Stomach (tissue), 19 donors: ENCODE measurements at places on chromosomes 16 and 17. TPM values are rescaled to one million over a fixed set of nuclear protein-coding genes. Genes with fewer than 3 reads are reported as not detected.

DNA sequence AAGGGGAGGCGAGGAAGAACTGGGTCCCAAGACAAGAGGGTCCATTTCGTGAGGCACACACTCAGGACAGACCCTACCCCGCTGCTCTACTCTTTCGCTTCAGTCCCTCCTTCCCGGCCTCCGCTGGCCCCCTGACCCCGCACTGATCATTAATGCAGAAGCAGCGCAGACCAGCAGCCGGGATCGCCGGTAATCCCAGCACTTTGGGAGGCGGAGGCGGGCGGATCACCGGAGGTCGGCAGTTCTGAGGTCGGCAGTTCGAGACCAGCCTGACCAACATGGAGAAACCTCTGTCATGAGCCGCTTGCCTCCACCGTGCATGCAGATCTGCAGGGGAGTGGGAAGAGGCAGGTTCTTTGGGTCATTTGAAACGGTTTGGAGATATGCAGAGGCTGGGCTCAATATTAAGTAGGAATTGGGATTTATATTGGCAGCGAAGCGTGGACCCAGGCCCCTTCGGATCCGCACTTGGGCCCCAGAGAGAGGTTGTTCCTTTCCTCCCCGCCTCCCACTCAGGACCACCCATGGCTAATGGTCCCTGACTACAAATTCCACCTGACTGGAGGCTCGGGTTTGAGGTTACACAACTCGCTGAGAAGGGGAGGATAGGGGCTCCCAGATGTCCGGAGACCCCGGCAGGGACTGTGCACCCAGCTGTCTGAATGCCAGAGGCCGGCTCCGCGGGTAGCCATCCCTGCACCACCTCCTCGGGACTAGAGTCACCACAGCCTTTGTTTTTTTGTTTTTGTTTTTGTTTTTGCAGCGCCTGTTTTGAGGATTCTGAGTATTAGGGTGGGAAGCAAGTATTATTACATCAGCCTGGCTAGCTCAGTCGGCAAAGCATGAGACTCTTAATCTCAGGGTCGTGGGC lies 23.6 kb upstream of the OR1F1 start:
- no peak for DNase-seq
- H3K4me1 ChIP-seq, result peaks cover 17% of the 10 kb centered on the region
- no peak overlapping the region for H3K4me3 ChIP-seq

DNA sequence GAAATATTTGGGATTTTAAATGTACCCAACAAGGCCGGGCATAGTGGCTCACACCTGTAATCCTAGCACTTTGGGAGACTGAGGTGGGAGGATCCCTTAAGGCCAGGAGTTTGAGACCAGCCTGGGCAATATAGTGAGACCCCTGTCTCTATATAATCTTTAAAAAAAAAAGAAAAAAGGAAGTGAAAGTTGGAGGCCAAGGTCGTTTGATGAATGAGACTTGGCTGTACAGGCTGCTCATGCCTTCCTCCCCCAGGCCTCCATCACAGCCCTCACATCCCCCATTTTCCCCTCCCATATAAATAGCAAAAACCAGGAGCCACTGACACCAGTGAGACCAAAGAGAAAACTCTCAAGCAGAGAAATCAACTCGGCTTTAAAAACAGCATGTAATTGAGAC lies 3.3 kb upstream of the CA7 start:
- no peaks in the 10 kb centered on the region for H3K36me3 ChIP-seq
- peak; percentile 1 for DNase-seq
- no peak overlapping the region for H3K4me3 ChIP-seq
- H3K27ac ChIP-seq, result no peak overlapping the region
- peaks cover 5% of the 10 kb centered on the region for H3K27me3 ChIP-seq

The MSLN gene
- total RNA-seq, result 41.5 TPM

DNA sequence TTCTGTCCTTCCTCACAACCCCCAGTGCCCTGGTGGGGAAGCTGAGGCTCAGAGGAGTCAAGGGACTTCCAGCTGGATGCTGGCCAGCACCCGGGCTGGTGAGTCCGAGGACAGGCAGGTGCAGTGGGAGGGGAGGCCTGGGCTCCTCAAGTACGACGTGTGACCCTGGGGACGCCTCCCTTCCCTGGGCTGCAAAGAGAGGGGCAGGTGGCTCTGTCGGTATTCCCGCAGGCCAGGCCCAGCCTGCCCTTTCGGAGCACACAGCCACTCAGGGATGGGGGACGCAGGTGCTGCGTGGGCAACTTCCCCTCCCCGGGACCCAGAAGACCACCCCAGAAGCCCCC lies 33.1 kb upstream of the PVALEF start:
- peak overlapping the region; percentile 73 for H3K27ac ChIP-seq
- peaks cover 16% of the 10 kb centered on the region for H3K4me1 ChIP-seq
- no peak overlapping the region for H3K4me3 ChIP-seq
- DNase-seq, result no peak
- no peaks in the 10 kb centered on the region for H3K27me3 ChIP-seq

The EFNB3 gene
- total RNA-seq, result not detected

The CCL4 gene
- total RNA-seq, result 1.8 TPM

GRCh38 chr16:55329791-55330428 lies 5.9 kb downstream of the IRX6 start:
- no peak overlapping the region for H3K4me3 ChIP-seq
- no peak for DNase-seq
- peaks cover 20% of the 10 kb centered on the region for H3K4me1 ChIP-seq
- H3K27ac ChIP-seq, result no peak overlapping the region
- H3K36me3 ChIP-seq, result no peaks in the 10 kb centered on the region

DNA sequence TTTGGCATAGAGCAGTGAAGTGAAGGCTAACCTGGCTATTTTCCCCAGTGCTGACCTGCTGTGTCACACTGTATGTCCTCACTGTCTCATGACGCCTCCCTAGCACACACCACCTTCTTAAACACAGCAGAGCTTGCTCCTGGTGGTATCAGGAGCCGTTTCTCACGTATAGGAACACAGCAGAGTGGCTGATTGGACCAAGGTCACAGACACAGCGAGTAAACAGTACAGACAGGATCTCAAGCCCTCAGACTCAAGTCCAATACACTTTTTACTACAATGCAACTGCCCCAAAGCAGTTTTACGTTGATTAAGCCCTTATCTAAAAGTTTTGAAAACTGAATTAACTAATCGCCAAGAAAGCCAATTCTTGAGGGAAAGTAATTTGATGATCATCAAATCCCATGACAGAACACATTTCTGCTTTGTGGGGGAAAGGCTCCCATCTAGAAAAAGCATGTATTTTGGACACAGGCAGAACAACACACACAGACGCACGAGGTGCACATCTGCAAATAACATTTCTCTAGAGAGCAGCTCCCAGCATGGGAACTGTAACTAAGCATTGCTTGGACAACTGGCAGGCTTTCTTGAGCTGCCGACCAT lies 15.2 kb downstream of the ARHGAP17 start:
- H3K4me1 ChIP-seq, result peaks cover 72% of the 10 kb centered on the region
- H3K27ac ChIP-seq, result peak overlapping the region; percentile 26
- no peaks in the 10 kb centered on the region for H3K27me3 ChIP-seq
- H3K4me3 ChIP-seq, result no peak overlapping the region

DNA sequence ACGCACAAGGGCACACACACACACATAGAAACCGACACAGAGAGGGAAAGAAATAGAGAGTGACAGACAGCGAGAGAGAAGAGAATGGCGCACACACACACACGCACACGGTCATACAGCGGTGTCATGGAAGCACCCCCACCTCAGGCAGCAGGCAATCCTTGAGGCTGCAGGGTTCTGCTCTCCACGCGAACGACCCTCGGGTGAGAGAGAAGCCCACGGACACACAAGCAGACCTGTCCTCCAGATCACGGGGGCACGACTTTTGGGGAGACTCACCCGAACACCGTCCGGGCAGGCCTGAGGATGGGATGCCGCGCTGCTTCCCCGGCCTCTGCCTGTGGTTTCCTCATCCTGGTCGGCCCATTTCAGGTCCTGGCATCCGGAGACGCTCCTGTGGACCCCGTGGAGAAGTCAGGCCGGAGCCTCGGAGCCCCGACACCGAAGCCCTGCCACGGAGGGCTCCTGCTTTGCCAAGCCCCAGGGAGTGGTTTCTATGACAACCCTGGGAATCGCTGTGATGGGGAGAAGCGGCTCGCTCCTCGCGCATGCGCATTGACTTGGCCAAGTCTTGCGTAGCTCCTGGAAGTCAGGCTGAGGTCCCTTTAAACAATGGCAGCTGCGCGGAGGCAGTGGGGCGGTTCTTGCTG lies 118.2 kb upstream of the KCNJ18 start:
- H3K27me3 ChIP-seq, result no peaks in the 10 kb centered on the region
- H3K27ac ChIP-seq, result no peak overlapping the region

GRCh38 chr17:44804302-44805089 lies 25.6 kb downstream of the GJC1 start:
- H3K36me3 ChIP-seq, result no peaks in the 10 kb centered on the region
- peaks cover 52% of the 10 kb centered on the region for H3K4me1 ChIP-seq
- H3K27ac ChIP-seq, result no peak overlapping the region
- DNase-seq, result peak; percentile 76
- H3K27me3 ChIP-seq, result no peaks in the 10 kb centered on the region

The MT1G gene
- total RNA-seq, result not detected

DNA sequence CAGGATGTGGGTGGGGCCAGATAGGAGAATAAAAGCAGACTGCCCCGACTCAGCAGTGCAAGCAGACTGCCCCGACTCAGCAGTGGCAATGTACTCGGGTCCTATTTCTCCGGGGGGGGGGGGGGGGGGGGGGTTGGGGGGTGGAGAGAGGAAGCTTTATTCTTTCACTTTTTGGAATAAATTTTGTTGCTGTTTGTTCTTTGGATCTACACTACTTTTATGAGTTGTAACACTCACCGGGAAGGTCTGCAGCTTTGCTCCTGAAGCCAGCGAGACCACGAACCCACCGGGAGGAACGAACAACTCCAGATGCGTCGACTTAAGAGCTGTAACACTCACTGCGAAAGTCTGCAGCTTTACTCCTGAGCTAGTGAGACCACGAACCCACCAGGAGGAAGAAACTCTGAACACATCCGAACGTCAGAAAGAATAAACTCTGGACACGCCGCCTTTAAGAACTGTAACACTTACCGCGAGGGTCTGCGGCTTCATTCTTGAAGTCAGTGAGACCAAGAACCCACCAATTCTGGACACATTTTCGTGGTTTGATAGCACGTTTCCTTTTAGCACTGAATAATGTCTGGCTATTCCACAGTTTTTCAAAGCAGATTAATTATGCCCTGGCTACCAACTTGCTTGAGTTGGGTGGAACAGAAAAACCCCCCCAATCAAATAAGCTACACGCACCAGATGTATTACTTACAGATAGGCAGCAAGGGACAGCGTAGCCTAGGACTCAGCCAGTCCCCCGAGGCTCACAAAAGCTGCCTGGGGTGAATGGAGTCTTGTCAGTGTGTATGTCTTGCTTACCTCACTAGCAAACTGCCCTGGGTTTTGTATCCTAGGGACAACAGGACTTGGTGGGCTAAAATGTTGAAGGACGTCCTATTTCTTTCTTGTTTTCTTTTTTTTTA lies 11.9 kb downstream of the FZD2 start:
- no peaks in the 10 kb centered on the region for H3K4me1 ChIP-seq
- no peaks in the 10 kb centered on the region for H3K36me3 ChIP-seq
- H3K27ac ChIP-seq, result no peak overlapping the region

DNA sequence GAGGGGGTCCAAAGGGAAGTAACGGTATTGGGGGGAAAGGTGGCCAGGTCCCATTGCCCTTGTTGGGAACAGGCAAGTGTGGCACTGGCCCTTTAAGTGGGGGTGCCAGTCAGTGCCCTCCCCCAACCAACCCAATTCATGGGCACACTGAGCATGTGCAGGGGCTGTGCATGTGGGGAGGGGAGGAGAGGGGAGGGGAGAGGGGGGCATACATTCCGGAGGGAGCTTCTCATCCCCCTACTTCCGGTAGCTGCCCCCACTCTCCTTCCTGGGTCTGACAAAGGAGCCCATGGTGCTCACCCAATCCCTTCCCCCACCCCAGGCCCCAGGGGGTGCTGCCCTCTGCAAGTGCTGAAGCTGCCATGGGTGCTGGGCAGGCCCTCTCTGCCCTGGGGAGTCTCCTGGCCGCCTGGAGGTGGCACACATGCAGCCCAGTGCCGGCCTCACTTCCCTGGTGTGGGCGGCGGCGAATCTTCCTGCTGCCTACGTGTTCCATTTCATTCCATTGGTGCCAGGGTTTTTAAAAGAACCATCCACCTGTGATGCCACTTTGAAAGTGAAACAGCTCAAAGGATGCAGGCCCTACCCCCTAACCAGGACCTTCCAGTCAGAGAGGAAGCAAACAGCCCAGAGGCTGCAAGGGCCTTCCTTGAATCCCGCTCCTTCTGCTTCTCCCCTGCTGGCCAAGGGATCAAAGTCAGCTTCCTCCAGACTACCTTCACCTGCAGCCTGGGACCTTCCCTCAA lies 11.0 kb downstream of the HEXIM2 start:
- no peaks in the 10 kb centered on the region for H3K36me3 ChIP-seq
- peak overlapping the region; percentile 84 for H3K27ac ChIP-seq
- peaks cover 52% of the 10 kb centered on the region for H3K4me1 ChIP-seq

The KRTAP4-9 gene
- total RNA-seq, result not detected

The TEKT3 gene
- not detected for total RNA-seq

The SLC16A11 gene
- not detected for total RNA-seq

DNA sequence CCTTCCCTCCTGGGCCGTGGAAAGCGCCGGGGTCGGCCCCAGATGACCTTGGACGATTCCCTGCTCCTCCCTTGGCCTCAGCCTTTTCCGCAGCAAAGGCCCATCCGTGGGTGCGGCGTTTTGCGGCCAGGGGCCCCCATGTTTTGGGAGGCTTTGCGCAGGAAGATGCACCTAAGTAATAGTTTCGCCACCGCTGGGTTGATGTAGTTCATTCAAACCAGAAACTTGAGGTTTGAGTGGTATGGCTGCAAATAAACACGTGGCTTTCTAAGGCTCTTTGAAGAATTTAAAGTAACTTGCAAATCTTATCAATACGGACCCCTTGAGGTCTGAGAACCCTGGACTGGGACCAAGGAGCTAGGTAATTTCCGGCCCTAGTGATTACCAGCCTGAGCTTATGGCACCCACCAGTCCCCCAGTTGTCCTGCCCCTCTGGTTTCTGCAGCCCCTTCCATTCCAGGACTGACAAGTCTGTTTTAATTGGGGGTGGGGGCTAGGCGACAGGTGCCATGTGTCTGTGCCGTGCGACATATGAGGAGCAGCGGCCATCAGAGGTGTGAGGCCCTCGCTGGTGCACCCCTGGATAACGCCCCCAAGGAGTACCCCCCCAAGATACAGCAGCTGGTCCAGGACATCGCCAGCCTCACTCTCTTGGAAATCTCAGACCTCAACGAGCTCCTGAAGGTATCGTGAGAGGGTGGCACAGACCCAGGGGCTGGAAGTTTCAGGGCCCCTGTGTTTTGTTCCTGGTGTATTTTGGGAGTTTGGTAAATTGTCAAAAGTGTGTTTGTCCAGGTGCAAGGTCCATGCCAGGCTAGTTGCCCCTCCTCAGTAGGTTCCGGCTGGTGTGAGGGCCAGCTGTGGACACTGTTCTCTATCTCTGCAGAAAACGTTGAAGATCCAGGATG lies 834 bp downstream of the MRPL12 start:
- H3K4me3 ChIP-seq, result peak overlapping the region; percentile 86
- peaks cover 40% of the 10 kb centered on the region for H3K4me1 ChIP-seq
- peak overlapping the region; percentile 95 for H3K27ac ChIP-seq
- H3K36me3 ChIP-seq, result peaks cover 67% of the 10 kb centered on the region
- H3K27me3 ChIP-seq, result no peaks in the 10 kb centered on the region

The ROGDI gene
- 17.5 TPM for total RNA-seq
